Dorsolateral prefrontal cortex (tissue), 122 donors: ENCODE measurements at places on chromosomes 2 and 18.

GRCh38 chr2:170950221-170950761 is 21.2 kb downstream of the GORASP2 start:
- DNase-seq = no peak

DNA sequence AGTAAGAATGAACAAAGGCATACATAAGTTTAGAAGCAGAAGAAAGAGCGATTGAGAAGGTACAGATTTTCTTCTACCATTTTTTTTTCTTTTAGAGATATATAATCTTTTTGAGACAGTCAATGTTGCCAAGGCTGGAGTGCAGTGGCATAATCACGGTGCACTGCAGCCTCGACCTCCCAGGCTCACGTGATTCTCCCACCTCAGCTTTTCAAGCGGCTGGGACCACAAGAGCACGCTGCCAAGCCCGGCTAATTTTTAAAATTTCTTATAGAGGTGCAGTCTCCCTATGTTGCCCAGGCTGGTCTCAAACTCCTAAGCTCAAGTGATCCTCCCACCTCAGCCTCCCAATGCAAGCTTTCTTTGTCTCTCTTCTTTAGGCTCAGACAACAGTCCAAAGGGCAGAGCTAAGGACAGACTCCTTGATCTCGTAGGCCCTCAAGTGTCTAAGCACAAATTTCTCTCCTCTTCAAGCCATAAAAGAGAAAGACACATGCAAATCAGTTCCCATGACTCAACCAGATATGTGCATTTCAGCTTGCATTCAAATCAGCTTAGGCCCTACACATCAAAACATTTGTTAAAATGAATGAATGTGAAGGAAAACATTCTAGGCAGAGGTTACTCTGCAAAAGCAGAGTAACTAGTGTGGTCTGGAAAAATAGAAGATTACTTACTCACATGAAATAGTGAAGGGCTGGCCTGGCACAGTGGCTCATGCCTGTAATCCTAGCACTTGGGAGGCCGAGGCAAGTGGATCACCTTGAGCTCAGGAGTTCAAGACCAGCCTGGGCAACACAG is 18.0 kb downstream of the ITSN2 start:
- DNase-seq = no peak

GRCh38 chr2:132884705-132885104 is 214.7 kb upstream of the LYPD1 start:
- no peak for DNase-seq

DNA sequence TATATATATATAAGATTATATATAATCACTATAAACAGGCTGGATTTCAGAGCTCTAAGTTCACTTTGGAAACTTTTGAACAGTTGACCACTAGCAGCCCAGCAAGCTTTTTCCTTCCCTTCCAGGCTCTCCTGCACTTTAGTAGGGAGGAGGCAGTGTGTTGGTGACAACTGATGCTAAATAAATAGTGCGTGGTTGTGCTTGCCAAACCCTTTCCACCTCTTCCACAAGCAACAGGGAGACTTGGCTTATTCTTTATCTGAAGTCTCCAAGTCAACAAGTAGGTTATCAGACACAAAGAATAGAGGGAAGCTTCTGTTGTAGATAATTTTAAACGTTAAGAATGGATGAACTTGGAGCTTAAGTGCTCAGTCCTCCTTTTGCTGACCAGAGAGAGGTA is 408.2 kb upstream of the HNRNPA3 start:
- no peak for DNase-seq

- DNase-seq = no peak
Observed at GRCh38 chr2:186771395-186771794, 77.5 kb downstream of the FAM171B start.

GRCh38 chr2:168438553-168438952 is 17.5 kb upstream of the CERS6 start:
- DNase-seq = no peak

GRCh38 chr18:7104649-7105048 is 12.9 kb downstream of the LAMA1 start:
- DNase-seq = no peak

GRCh38 chr18:46291149-46291548 is 187.0 kb downstream of the HAUS1 start:
- DNase-seq = no peak

- DNase-seq = no peak
Observed at GRCh38 chr2:179428649-179429048, 164.0 kb upstream of the SESTD1 start.

- DNase-seq = no peak
Observed at GRCh38 chr2:20350041-20350712, 467 bp downstream of the PUM2 start.

DNA sequence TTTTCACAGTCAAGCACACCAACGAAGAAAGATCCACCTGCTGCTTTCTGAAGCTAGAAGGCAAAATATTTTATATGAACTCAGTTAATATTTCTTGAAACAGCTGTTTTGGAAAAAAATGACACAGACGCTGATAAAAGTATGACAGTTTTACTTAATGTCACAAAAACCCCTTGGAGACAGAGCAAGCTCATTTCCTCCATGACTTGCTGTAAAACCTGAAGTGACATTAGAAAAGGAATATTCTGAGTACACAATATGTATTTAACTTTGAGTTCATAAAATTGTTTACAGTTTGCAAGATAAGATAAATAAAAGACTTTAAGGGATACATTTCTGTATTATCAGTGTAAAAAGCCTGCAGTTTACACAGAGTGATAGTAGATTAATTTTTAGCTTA is 105.4 kb downstream of the DSEL start:
- DNase-seq = no peak

DNA sequence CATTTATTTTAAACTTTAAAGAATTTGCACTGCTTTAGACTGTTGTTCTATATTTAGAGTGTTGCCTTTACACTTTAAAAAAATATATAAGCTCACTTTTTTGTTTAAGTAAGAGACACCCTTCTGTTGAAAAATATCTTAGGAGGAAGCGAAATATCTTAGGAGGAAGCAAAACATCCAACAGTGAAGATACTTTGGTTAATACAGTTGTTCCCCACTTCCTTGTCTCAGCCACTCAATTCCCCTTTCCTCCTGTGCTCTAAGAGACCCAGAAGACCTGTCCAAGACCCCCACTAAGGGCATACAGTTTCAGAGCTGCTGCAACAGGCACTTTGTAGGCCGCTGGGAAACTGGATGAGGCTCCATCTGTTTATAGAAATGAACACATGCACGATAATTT is 5.7 kb downstream of the SERPINB8 start:
- no peak for DNase-seq

- DNase-seq = no peak
Observed at GRCh38 chr2:28533044-28533680, 37.3 kb downstream of the PLB1 start.

DNA sequence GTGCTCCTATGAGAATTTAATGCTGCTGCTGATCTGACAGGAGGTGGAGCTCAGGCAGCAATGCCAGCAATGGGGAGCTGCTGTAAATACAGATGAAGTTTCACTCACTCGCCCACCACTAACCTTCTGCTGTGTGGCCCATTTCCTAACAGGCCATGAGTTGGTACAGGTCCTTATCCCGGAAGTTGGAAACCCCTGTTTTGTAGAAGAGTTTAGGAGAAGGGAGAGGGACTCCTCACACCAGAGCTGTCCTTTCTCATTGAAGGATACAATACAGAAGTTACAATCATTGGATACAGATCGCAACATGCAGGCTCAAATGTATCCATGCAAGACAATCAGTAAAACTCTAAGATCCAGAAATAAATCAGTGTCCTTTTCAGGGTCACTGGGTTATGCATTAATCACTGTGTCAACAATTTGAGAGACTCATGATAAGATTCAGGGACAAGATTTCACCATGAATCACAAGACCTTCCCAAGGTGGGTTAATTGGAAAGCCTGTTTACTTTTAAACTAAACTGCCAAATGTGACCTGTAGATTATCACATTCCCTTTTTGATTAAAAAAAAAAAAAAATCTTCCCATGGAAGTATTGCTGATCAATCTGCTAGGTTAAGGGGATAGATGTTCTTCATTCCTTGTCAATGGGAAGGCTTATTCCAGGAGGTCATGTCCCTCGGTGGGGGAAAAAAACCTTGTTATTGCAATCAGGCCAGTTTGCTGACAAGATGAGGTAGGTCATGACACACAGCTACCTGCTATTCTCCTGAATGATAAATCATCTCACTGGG is 97.2 kb downstream of the SP100 start:
- no peak for DNase-seq

DNA sequence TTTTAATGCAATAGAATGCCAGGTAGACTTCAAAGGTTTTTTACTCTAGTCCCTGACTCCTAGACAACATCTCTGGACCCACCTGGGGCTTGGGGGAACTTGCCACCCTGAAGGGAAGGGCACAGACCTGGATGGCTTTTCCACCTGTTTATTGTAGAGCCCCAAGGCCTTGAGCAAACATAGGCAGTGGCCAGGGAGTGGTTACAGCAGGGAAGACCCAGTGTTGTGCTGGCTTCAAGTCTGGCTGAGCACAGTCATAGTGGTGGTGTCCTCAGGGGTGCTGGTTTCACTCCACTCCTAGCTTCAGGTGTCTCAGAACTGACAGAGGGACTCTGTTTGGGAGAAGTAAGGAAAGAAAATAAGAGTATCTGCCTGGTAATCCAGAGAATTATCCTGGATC is 5.5 kb upstream of the SRD5A2 start:
- DNase-seq = no peak

GRCh38 chr2:130376433-130377293 is 20.8 kb downstream of the PTPN18 start:
- no peak for DNase-seq

- peak; percentile 64 for DNase-seq
Observed at GRCh38 chr2:219218217-219218731, 484 bp downstream of the ABCB6 start.

- DNase-seq = no peak
Observed at GRCh38 chr2:17878281-17879136, at the start of gene KCNS3. Gene KCNS3 (plus strand): TSS chr2:17878667. CDS start chr2:17931009, 52,342 bp downstream.

DNA sequence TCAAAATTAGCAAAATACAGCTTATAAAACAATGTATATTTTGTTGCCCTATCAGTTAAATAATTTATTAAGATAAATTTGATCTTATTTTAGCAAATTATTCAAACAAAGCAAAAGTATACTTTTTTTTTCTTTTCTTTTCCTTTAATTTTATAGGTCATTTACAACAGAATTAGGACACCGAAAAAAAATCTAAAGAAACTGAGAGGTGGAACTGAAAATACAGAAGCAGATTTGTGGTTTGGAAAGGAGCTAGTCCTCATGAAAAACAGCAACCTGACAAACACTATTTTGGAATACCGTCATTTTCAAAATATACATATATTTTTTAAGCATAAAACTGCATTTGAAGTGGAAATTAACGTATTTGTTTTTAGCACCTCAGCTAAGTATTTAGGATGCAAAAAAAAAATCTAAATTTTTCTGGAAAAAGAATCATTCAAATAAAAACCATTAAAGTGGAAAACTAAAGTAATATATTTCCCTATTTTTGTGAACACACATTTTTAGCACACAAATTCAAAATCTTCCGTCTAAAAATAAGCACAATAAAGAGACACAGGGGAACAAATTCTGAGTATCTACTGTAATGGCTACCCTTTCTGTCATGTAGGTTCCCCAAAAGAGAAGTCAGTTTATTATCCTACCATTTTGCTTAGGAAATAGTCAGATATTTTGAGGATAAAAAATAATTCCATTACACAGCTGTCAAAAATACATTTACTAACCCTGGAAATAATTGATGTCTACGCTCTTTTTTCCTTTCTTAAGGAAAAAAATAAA is 2.7 kb downstream of the CCDC88A start:
- DNase-seq = no peak

DNA sequence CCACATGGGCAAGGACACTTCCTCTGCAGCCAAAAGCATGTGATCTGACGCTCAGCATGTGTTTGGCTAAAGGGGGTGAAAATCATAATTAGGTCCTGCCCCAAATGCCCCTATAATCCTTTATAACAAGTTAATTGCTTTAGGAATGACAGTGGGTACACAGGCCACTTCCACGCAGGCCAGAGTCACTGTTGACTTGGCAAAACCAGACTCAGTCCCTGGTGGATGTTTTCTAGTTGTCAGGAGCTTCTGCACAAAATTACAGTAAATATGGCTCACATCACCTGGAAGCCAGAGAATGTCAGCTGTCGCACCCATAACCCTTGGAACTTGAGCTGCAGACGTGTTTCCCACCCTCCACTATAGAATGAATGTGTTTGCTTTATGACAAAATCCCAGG is 13.3 kb upstream of the PXDN start:
- DNase-seq = no peak

GRCh38 chr2:111148925-111149324 is 28.2 kb downstream of the BCL2L11 start:
- DNase-seq = no peak

GRCh38 chr2:134379293-134379692 is 125.4 kb downstream of the MGAT5 start:
- no peak for DNase-seq

DNA sequence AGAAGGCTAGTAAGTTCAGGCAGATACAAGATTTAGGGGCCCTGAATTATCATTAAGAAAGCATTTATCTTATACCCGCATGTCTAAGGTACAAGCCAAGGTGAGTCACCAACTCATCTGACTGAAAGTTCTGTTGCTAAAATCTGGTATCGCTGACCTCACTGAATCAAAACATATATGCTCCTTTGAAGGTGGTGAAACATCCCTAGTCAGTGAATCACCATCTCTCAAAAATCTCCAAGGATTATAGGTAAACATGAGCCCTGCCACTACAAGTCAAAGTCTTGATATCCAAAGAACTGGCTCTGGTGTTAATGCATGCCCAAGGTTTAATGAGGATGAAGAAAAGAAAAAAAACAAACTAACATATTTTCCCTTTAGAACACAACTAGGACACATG is 43.5 kb downstream of the IRS1 start:
- no peak for DNase-seq

DNA sequence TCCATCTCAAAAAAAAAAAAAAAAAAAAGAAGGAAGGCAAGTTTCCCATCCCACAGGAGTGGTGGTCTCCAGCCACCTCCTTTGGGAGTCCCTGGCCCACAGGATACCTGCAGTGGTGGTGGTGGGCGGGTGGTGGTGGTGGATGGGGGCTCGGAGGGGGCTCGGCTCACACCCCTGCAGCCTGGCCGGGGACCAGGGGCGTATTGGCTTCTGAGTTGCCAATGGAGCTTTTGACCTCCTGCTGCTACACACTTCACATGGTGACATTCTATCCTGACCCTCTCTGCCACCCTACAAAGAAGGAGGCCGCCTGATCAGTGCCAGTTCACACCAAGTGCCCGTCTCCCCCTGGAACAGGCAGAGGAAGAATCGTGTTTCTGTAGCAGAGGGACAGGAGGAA is 119.6 kb downstream of the NFATC1 start:
- DNase-seq = no peak

DNA sequence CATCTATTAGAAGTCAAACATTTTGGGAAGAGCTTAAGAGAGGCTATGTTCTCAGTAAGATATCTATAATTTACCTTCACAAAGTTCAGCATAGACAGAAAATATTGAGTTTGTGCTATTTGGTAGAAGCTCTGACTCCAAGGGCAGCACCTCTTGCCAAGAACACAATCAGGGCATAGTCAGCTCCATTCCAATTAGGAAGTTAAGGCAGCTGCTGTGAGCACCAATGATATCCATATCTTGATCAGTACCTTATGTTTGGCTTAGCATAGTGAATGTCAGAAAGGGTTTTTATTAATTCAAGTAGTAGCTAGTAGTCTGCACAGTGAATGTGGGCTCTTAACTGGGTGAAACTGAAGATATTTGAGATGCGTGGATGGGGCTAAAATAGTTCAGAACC is 86.4 kb upstream of the SPRED2 start:
- no peak for DNase-seq
